Epithelial cell of proximal tubule (primary cell): ENCODE measurements at places on chromosomes 4 and X.

DNA sequence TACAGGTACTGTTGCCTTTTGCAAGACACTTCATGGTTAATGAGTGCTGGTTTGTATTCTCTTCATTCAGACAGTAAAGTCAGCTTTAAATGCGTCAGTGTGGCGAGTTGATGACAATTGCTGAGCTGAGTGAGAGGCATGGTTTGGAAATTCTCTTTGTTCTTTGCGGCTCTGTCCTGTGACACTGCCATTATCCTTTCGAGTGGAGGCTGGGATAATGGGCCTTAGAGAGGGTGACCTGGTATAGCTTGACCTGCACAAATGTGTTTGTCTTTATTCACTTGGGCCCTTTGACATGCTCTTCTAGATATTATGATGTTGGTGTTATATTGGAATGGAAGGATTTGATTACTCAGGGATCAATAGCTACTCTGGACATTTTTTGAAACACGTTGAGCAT is 208.5 kb upstream of the FAT1 start:
- no peak for DNase-seq

GRCh38 chr4:80173401-80173800 is 23.9 kb upstream of the PRDM8 start:
- DNase-seq: peak; percentile 61

DNA sequence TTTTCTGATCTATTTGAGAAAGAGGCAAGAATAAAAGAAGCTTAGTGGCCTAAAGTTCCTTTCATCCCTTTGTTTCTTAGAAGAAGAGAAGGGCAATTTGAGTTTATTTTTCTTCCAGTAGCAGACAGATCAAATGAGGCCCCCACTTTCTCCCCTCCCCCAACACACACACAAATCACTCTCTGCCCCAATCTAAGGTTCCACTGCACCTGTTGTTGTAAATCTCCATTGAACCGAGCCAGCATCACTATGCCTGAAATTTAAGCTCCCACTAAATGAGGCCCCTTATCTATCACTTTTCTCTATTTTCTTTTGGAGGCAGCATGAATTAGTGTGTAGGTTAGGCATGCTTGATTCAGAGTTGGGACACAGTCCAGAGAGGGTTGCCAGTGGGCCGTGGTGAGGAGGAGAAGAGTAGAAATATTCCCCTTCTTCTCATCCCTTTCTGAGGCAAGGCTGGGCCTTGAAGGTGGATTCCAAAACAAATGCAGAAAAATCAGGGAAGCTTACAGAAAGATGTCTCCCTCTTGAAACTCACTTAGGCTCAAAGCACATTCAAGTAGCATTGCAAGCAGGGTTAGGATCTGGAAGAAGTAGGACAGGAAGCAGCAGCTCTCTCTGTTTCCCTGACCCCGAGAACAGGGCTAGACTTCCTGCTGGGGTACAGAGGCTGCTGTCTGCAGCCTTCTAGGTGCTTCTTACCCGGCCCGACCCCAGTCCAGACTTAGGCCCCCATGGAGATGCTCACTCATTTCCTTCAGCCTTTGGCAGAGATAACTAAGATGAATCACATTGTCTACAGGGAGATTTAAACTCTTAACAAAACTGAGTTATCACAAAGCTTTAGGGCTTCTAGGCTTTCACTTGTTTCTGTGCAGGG is 70.7 kb downstream of the RASL11B start:
- DNase-seq: no peak

GRCh38 chr4:61041527-61041926 is 158.6 kb upstream of the ADGRL3 start:
- DNase-seq: no peak

GRCh38 chr4:10168151-10168550 is 51.6 kb upstream of the WDR1 start:
- DNase-seq: no peak

GRCh38 chrX:44060221-44060620 is 87.0 kb upstream of the NDP start:
- no peak for DNase-seq

DNA sequence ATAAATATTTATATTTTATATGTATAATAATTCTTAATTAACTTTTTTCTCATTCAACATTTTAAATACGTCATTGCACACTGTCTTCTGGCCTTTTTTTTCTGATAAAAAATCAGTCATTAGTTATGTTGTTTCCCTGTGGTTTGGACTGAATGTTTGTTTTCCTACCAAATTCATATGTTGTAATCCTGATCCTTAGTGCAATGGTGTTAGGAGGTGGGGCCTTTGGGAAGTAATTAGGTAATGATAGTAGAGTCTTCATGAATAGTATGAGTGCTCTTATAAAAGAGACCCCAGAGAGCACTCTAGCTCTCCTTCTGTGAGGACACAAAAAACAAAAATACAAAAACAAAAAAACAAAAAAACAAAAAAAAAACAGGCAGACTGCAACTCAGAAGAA is 117.2 kb downstream of the GASK1B start:
- no peak for DNase-seq

GRCh38 chr4:113548303-113548702 is 213.2 kb downstream of the CAMK2D start:
- no peak for DNase-seq

- no peak for DNase-seq
Observed at GRCh38 chr4:146308951-146309350, 94.6 kb downstream of the REELD1 start.

DNA sequence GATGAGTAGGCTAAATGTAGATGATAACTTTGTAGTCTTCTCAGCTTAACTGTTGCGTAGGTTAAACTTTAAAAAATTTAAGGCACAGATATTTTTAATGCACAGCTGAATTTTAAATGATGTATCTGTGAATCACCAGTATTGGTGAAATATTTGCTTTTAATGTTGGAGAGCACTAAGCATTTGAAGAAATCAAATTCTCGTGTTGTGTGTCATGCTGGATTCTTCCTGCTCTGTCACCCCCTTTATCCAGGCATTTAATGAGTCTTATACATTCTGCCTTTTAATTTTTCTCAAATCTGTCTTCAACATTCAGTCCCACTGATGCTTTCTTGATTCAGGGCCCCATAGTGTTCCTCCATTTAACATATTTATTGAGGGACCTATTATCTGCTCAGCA is 76.7 kb downstream of the SLC4A4 start:
- DNase-seq: peak; percentile 15

GRCh38 chr4:74418063-74418670 is 26.8 kb upstream of the AREG start:
- peak; percentile 16 for DNase-seq

- peak; percentile 84 for DNase-seq
Observed at GRCh38 chr4:38967260-38968095, 64.7 kb downstream of the TMEM156 start.

- DNase-seq: no peak
Observed at GRCh38 chr4:148044089-148044911, 312.4 kb downstream of the ARHGAP10 start.

GRCh38 chrX:128365492-128365891 is 313.3 kb upstream of the ACTRT1 start:
- DNase-seq: no peak

GRCh38 chrX:70452143-70452733 is 7.6 kb downstream of the DLG3 start:
- DNase-seq: no peak
